ENCODE measurements at places on chromosomes 6 and 20.

GRCh38 chr6:126131246-126131645, 144.9 kb downstream of the TRMT11 start:
- DNase-seq: no peak

GRCh38 chr20:34824026-34824425, 1.4 kb downstream of the NCOA6 start:
- DNase-seq: no peak

GRCh38 chr20:33994222-33994913, 657 bp downstream of the RALY start:
- DNase-seq: peak; percentile 82

- DNase-seq: no peak
These were observed 138.6 kb downstream of the RPS12 start for GRCh38 chr6:132952986-132953385.

DNA sequence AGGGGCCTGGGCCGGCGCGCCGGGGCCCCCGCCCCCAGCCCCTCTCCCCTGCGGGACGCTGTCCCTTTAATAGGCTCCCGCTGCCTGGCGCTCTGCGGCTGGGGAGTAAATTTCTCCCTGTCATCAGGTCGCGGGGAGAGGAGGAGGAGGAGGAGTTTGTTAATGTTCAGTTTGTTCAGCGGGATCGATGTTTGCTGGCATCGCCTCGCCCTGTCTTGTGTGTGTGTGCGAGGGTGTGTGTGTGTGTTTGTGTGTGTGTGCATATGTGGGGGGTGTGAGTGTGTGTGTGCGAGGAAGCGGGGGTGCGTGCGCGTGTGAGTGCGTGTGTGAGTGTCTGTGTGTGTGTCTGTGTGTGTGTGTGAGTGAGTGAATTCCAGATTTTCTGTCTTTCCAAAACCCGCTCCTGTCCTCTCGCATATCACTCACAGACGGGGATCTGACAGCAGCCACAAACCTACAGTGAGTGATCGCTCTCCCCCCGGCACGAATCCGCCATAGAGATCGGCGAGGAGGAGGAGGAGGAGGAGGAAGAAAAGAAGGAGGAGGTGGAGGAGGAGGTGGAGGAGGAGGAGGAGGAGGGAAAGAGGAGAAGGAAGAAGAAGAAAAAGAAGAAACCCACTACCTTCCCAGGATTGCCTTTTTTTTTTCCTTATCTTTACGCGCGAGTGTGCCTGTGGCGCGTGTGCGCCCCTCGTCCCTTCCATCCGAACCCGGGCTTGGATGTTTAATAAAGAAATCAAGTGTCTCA, at the start of gene TSHZ2:
Gene TSHZ2, plus strand, starts transcription at position 169 of the 748 bp plus-strand sequence. CDS start 936 bp downstream, outside the sequence.
- no peak for DNase-seq

- no peak for DNase-seq
These were observed 168.0 kb downstream of the CDK19 start for GRCh38 chr6:110646951-110647910.
